ENCODE measurements at places on chromosomes 7 and 10.

- no peak for DNase-seq
Measured at GRCh38 chr7:43584195-43584586, 1.3 kb downstream of the STK17A start.

DNA sequence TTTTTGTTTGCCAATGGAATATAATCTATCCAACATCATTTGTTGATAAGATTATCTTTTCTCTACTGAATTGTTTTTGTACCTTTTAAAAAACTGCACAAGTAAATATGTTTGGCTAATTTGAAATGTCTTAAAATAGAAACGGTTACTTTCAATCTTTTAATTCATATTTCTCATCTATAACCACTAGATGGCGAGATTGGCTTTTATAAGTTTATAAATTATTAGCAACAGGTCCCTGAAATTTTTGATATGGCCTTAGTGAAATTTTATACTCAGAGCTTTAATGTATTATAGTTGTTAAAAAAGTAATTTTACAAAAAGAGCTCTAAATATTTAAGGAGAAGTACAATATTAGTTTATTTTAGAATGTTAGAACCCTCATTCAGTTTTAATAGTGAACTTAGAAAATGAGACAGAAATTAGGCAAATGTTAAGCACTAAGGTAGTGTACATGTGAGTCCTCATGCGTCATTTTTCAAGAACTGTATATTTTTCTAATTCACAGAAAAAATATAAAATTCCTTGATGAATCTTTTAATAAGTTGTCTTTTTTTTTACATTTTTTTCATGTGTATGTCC is 592.5 kb downstream of the ARL4A start:
- DNase-seq: peak; percentile 9

GRCh38 chr7:91838439-91838838 is 42.1 kb downstream of the MTERF1 start:
- no peak for DNase-seq

DNA sequence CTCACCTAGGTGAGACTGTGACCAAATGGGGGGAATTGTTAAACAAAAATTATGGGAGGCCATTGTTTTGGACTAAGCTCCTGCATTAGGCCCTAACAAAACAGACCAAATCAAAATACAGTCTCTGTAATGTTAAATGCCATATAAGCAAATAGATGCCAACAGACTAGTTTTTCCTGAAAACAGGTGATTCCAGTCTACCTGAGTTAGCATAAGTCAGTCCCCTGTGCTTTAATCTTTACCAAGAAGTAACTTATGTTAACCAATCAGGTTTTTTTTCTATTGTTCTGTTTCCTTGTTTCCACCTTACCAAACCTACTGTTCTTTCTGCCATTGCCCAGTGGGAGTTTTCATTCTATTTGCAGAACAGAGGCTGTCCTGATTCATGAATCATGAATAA is 48.0 kb downstream of the PDZD8 start:
- no peak for DNase-seq

- DNase-seq: no peak
Measured at GRCh38 chr7:26198133-26198780, 2.3 kb downstream of the HNRNPA2B1 start.

DNA sequence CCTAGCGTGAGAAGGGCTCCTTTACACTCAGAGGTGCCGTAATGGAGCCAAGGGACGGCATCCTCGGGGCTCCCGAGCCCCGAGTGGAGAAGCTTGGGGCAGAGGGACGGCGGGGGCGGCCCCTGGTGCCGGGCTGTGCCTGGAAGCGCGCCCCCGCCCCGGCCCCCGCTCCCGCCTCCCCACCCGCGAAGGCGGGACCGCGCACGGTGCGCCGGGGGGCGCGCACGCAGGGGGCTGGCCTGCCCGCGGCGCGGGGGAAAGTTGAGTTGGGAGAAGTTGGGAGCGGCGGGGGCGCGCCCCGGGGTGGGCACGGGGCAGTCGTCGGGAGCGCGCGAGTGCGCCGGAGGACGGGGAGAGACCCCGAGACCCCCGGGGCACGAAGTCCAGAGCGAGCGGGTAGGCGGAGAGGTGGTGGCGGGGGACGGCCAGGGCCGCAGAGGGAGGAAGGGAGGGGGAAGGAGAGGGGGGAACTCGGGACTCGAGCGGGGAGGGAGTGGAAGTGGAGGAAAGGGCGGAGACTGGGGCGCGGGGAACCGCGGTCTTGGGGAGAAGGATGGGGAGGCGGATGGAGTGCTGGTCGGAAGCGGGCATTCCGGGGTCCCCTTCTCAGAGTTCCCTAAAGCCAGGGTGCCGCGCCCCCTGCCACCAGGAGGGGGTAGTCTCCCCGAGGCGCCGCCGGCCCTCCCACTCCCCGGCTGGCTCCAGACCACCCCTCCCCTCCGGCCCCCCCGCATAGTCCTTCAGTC is at the start of gene SLC4A2:
Gene SLC4A2 (plus strand): TSS at position 223 of the 746 bp plus-strand sequence. CDS start 2,399 bp downstream, outside the sequence.
- no peak for DNase-seq

DNA sequence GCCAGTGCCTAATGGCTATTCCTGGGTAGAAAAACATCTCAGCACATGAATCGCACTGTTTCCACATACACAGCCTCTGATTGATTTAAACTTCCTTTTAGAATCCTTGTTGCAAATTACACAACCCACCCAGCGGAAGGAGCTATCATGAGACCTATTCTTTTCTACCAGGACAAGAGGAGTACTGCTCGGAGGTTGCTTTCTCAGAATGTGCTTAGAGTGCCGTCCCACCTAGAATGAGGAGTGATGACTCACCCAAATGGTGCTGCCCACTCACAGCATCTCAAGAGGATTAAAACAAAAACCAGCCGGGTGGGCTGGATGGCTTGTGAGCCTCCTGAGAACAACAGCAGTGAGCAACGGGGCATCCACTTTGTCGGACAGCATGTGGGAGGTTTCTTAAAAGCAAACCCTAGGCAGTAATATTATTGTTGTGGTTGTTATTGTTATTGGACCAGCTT is 128.9 kb downstream of the DGKI start:
- DNase-seq: no peak

DNA sequence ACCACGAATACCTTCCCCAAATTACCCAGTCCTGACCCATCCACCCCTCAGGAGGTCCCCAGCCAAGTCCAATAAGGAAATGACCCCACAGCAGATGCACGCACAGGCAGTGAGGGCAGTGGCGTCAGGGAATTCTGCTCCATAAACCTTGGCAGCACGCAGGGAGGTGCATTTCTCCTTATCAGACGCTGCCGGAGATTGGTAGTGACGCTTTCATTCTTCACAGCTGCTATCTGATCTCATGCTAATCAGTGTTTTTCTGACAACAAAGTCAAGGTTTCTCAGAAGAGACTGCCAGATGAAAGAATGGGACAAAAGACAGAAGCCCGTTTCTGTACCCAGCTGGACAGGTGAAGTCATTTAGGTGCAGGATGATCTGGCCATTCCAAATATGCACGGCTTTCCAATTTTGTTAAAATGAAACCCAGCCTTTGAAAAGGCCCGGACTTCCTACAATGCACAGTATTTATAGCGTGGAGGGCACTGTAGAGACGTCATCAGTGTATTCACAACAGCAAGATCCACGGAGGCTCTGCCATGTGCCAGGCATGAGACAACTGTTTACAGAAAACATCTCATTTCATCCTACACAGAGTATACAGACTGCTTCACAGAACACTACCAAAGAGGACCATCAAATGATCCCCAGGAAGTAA is 35.3 kb downstream of the DIP2C start:
- DNase-seq: no peak

DNA sequence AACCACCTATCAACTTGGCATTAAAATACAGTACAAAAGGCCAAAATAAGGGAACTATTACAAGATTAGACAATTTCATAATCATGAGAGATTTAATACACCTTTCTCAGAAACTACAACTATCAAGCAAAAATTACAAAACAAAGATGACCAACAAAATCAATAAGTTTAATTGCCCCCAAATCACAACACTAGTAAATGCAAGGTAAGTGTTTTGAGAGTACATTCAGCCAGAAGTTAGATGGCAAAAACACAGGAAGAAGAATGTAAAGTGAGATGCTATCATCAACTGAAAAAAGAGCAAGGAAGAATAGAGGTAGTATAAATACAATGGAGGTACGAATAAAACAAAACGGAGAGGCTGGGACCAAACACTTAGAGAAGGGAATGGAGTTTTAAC is 3.2 kb downstream of the PNPLA8 start:
- no peak for DNase-seq

- peak; percentile 17 for DNase-seq
Measured at GRCh38 chr7:138008588-138009349, 6.9 kb upstream of the CREB3L2 start.

GRCh38 chr7:35520810-35521625 is 173.9 kb downstream of the HERPUD2 start:
- DNase-seq: no peak

DNA sequence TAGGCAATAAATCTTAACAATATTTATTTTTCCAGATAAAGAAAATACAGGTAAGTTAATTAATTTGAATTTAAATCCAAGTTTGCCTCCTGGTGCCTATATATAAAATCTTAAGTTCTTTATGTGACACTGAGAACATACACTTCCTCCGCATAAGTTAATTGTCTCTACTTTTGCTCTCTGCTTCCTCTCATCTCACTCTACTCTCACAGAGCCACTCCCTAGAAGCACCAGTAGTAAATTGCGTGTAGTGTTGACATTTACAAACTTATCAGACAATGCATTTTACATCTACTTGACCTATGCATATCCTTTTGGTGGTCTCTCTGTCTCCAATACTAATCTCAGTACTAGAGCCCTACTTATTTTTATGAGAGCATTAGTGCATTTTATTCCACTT is 144.5 kb downstream of the ETV1 start:
- DNase-seq: no peak

- DNase-seq: no peak
Measured at GRCh38 chr7:151215396-151215795, 5.1 kb upstream of the H2BK1 start.

GRCh38 chr10:118701529-118702323 is 53.0 kb downstream of the CACUL1 start:
- DNase-seq: no peak

- no peak for DNase-seq
Measured at GRCh38 chr7:35792472-35792871, 8.4 kb upstream of the SEPTIN7 start.

DNA sequence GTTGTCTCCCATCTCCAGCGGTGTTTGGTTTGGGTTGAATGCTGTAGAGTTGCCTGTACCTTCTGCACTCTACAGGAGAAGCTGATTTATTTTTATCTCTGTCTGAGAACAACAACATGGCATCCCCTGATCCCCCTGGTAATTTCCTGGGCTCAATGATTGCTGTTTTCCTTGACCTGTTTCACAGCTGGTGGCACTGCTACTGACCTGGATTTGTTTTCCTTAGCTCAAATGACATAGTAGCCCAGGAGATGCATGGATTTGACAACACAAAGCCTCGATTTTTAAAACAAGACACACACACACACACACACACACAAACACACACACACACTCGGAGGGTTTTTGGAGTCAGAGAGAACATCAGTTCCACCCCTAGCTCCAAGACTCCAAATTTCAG is 301.6 kb downstream of the NRG3 start:
- DNase-seq: no peak

DNA sequence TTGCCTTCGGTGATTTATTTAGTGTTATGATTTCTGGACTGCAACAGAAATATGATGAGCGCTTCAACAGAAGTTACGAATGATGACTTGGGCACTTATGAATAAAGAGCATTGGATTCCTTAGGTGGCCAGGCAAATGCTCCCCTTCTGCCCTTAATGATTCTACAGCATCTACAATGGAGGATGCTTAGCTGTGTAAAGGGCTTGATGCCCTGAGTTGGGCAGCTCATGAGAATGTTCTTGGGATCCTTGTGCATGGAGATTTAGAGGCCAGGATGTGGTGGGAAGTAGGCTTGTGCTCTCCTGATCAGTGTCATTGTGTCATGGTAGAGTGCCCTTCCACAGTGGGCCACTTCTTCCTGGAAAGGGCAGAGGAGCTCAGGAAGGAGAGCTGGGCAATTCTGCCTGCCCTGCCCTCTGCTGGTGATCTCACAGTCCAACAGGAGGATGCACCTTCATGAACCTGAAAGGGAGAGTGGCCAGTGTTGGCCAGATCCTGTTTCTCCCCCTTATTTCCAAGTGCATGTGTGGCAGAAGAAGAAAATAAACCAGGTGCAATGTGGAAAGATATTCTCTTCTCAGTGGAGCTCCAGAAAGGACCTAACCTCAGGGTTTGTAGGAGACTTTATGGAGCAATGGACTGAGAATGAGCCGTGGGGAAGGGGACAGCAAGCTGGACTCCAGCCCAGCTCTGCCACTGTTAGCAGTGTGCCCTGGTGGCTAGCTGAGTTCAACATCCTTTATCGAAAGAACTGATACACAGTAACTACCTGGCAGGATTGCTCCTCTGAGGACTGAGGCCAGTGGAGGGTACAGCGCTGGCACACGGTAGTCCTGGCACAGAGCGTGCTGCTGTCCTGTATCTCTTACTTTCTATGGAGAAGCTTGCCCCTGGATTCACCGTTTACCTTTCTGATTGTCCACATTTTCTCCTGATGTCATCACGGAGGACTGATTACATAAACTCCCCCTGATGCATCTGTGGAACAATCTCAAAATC is 182.9 kb downstream of the BMPER start:
- DNase-seq: no peak

DNA sequence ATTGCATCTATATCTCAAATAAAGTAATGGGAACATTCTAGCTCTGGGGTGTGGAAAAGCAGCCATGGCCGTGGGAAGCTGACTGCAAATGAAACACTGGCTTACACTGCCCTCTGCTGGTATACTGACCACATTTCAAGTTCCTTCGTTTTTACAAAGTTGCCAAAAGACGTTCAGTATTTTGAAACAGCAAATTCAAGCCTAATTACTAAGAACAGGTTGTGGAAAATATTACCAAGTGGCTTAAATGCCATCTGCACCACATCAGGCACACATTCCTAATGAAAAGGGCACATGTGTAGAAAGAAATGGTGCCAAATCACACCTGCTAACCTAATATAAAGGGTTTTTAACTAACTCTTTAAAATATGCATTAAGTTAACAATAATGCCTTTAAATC is 83.9 kb downstream of the JAZF1 start:
- DNase-seq: peak; percentile 7

DNA sequence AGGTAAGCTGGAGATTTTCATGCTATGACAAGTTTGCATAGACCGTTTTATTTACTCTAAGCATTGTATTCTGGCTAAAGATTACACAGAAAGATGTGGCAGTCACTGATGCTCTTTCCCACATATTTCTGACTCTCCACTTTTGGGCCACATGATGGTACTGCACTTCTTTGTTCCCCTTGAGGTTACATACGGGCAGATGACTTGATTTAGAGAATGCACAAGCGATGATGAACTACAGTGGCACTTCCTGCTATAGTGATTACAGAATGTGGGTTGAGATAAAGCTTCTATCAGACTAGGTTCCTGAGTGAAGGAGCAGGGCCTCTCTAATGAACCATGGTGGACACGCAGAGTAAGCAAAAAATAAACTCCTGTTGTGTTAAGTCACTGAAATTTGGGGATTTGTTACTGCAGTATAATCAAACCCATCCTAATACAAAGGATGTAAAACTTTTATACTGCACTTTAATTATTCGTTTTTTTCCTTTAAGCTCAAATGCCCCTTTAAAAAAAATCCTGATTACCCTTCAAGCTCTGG is 177.9 kb downstream of the TAX1BP1 start:
- no peak for DNase-seq
